ENCODE measurements at places on chromosomes 12 and 14.

DNA sequence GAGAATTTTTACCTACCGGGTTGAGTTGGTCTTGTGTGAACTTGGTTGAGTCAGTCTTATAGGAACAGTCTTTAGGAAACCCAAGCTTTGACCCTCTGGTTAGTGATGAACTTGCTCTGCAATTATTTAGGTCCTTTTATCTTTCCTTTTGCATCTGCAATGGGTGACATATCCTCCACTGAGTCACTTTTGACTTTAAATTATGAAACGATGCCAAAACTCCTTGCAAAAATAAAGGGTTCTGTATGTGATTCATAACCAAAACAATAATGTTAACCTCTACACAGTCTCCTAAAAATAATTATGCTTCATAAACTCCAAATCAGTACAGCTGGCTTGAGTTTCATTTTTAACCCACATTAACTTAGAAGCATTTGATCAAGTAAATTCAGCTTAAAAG is 979.4 kb downstream of the GALC start:
- peak; percentile 12 for DNase-seq

DNA sequence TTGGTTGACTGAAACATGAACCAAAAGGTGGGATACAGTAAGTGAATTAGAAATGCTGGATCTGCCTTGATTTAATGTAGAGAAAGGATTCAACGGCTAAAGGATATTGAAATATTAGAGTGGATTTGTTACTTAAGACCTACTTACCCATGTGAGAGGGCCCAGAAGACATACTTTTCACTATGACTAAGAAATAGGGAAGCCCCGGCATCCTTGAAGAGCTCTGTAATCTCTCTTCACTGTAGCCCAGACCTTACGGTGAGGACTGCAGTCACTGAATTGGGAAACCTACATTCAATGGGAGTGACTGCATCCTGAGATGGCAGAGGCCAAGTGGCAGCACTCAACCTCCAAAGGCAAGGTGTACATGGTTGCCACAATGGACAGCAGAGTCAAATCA is 52.5 kb downstream of the KANSL2 start:
- peak; percentile 24 for DNase-seq

- no peak for DNase-seq
Measured at GRCh38 chr12:54047964-54048303, 5.7 kb upstream of the HOXC4 start.

- DNase-seq = no peak
Measured at GRCh38 chr12:14681190-14681589, 15.2 kb downstream of the GUCY2C start.

Data from iris pigment epithelial cell (primary cell).